ENCODE measurements at places on chromosomes 5 and 9.

DNA sequence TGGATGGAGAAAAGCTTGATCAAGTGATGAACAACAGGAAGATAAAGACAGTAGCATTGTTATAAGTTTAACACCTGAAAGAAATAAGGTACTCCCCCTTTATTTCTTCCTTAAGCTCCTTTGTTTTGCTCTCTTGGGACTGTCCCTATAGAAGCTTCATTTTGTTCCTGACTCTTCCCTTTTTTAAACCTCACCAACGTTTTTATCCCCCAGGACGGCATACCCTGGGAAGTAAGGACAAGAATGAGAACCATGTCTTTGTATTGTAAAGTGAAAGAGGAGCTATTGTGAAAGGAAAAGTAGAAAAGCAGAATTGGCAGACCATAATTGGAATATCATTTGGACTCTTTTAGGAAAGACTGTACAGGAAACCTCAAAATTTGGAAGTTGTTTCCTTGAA is 1368.6 kb upstream of the C9orf72 start:
- no peak for DNase-seq

- no peak for DNase-seq
These were observed 27.7 kb downstream of the CAMK4 start for GRCh38 chr5:111251921-111252320.

DNA sequence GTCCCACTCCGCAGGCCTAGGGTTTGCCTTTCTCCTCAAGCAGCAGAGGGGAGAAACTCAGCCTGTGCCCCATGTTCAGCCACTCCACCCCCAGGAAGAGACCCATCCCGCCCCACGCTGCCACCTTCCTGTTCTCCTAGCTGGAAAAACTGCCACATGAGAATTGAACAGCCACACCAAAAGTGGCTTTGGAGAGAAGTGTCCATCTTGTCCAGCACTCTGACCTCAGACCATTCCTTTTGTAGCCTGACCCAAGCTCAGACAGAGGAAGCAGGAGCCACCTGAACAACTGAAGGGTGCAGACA is 8.3 kb upstream of the SLC25A48 start:
- no peak for DNase-seq

DNA sequence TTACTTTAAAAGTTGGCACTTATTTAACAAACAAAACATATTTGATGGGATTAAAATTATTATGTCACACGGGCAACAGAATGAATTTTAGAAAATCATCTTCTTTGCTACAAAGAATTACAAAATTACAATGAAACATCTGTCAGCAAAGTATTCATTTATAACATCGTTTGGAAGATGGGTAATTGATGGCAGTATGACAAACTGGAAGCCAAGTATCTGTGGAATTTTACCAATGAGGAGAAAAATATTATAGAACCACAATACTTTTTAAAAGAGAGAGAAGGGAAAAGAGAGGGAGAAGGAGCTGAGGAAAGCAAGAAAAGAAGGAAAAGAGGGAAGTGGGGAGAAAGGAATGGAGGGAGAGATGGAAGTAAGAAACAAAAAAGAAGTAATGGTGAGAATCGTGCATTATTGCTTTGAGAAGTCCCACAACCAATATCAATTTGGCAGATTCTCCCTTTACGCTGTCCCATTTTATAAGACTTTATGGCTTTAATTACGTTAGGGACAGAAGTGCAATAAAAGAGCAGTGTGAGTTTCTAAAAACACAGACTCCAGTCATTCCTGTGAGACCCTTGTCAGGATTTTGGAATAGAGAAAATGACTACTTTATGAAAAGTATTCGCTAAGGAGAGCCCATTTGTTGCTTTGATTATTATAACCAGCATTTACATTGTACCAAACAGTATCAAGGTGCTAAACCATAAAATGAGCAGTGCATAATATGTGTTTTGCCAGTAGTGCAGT is 76.7 kb downstream of the LURAP1L start:
- no peak for DNase-seq

GRCh38 chr5:168468836-168469235 is 17.4 kb upstream of the RARS1 start:
- no peak for DNase-seq

GRCh38 chr9:120734607-120735410 is 20.5 kb upstream of the MEGF9 start:
- no peak for DNase-seq

DNA sequence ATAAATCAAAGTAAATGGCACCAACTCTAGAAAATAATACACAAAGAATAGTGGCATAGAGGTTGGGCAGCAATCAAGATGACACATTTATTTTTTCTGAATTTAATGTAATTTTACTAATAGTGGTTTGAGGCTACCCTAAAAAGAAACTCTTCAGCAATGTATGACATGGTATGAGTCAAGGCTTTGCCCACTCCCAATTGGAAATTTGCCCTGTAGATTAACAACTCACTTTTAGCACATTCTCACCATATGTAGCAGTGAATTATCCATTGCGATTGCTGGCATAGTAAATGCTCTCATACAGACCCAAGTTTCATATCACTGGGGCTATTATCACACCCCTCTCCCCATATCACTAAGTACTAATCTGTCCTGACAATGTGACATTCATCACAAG is 832.1 kb upstream of the ZNF608 start:
- no peak for DNase-seq

DNA sequence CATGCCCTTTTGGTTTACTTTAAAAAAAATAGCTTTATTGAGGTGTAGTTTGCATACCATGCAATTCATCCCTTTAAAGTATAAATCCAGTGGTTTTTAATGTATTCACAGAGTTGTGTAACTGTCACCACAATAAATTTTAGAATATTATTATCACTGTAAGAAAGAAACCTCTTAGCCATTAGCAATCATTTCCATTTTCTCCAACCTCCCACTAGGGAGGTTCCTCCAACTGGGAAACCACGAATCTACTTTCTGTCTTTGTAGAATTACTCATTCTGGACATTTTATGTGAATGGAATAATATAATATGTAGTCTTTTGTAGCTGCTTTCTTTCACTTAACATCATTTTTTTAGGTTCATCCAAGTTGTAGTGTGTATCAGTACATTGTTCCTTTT is 43.5 kb downstream of the UNC13B start:
- DNase-seq, result no peak

DNA sequence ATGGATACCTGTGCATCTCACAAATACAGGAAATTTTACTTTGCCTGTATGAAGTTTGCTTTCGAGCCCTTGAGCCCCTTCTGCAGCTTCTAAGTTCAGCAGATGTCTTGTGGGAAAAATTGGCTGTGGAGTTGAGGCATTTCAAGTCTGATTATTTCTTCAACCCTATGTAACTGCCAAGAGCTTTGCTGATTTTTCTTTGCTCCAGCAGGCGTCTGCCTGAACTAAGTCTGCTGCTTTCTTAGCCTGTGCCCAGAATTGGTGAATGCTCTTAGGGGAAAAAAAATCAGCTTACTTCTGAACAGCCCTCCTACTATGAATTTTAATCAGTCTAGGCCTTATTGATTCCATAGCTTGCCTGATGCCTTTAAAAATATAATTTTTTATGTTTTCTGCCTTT is 41.2 kb downstream of the RIC1 start:
- DNase-seq, result no peak

DNA sequence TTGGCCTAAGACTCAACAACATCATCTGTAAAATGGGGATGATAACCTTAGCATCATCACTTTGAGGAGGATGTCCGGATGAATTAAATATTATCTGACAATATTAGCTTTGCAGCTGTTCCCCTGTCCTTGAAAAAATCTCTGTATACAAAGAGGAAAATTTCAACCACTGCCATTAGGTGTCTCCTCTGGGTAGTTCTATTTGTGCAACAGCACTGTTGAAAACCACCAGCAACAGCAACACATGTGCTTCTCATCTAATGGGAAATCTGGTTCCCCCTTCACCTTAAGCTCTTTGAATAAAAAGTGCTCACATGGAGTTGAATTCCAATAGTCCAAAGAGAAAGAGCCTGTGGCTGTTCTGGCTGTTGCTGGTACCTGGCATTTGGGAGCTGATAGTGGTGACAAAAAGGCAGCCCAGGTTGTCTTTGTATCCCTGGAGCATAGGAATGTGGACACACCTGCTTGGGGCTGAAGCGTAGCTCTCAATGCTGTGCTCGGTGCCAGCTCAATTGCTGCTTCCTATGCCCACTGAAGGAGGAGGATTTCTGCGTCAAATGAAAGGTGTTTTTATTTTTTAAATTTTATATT is 322.1 kb upstream of the MSX2 start:
- no peak for DNase-seq

DNA sequence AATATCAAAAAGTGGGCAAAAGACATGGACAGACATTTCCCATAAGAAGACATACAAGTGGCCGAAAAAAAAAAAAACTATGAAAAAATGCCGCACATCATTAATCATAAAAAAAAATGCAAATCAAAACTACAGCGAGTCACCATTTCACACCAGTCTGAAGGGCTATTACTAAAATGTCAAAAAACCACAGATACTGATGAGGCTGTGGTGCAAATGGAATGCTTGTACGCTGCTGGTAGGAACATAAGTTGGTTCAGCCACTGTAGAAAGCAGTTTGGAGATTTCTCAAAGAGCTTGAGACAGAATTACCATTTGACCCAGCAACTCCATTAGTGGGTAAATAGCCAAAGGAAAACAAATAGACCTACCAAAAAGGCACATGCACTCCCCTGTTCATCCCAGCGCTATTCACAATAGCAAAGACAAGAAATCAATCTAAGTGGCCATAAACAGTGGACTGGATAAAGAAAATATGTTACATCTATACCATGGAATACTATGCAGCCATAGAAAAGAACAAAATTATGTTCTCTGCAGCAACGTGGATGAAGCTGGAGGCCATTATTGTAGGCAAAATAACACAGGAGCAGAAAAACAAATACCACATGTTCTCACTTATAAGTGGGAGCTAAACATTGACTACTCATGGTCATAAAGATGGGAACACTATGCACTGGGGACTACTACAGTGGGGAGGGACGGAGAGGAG is 110.6 kb upstream of the BOD1 start:
- no peak for DNase-seq

DNA sequence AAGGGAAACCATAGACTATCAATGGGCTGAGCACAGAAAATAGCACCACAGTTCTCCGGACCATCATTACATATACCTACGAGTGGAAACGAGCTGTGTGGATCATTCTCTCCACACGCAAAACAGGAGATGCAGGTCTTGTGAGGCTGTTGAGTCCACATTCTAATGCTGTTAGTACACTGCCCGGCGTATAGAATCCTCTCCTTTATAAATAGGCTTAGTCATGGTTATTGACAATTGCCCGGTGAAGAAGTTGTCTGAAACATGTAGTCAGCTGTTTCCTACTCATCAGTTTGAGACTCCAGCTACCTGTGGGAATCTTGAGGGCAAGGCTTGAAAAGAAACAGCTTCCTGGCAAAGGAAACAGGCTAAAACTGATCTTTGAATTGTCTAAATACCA is 602.0 kb upstream of the EDIL3 start:
- no peak for DNase-seq

DNA sequence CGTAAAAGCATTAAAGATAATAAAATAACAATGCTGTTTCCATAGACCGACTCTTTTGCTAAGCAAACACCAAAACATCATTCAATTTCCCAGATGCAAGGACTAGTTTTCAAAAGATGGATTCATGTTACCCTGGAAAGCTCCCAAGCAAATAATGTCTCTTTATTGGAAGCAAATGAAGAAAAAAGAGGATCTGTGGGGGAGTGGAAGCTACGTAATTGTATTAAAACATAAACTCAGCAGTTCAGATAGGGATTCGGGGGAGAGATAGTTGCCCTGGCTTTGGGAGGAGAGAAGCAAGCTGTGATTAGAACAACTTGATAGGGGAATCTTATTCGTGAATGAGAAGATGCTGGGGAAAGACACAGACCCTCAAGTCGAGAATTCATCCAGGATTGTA is 491.0 kb upstream of the CLINT1 start:
- no peak for DNase-seq

GRCh38 chr5:108430931-108431608 is 49.2 kb upstream of the FBXL17 start:
- DNase-seq, result no peak

DNA sequence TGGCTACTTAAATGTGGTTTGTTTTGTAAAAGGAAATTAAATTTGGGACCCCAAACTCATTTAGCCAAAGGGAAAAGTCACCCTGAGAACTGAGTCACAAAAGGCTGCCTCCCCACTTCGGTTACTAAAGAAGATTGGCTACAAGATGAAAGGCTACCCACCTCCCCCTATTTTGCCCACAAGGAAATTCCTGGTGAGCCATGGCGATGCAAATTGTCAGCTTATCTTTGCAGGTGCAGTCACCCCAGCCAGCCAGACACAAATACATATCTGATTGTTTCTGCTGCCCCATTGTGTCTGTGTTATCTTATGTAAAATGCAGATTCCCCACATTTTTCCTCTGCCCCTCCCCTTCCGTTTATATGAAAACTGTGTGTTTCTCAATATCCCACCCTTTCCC is 8.9 kb downstream of the PAEP start:
- no peak for DNase-seq

DNA sequence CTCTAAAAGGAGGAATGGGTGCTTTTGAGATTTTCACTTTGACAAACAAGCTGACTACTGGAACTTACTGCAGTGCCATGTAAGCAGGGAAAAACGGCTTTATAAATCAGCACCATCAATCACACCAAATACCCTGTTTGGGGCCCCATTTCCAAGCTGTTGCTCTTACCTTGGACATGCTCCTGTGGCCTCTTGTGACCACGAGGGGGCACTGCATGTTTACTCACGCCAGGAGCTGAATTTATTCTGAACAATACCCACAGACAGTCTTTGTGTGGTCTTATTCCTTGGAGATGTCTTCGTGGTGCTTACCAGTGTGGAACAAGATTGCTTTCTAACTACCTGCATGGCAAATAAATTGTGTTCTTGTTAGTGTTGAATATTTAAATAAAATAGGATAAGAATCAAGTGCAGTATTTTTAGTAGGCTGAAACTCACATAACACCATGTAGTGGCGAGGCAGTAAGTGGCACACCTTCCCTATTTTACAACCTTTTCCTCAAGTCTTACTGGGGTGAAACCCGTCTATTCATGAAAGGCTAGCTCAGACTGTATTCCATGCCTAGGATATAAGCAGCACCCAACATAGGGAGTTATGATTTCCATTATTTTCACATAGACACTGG is 155.5 kb upstream of the NMUR2 start:
- DNase-seq, result peak; percentile 40

GRCh38 chr5:172807766-172808311 is 26.2 kb upstream of the ERGIC1 start:
- no peak for DNase-seq

DNA sequence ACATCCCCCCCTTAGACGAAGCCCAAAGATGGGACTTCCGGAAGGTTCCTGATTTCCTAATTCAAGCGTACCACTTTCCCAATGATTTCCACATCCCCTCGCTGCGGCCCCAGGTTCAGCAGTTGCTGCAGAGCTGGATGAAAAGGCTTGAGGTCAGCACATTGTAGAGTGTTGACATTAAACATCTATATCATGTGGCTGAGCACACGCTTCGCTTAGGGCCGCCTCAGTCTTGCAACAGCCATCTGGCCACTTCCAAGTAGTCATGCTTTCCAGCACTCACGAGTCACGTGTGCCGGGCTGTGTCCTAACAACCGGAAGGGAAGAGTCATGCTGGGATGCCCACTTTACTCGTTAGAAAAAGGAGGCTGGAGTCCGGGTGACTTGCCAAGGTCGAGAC is 340.6 kb upstream of the IRX4 start:
- DNase-seq, result no peak
